NCI-H1694 (cell line): ENCODE measurements at places on chromosomes 5 and 9.

GRCh38 chr5:130541617-130542221 is 623.3 kb downstream of the HINT1 start:
- DNase-seq = no peak

- no peak for DNase-seq
Measured at GRCh38 chr5:179132586-179133355, 72.6 kb downstream of the ZNF354C start.

DNA sequence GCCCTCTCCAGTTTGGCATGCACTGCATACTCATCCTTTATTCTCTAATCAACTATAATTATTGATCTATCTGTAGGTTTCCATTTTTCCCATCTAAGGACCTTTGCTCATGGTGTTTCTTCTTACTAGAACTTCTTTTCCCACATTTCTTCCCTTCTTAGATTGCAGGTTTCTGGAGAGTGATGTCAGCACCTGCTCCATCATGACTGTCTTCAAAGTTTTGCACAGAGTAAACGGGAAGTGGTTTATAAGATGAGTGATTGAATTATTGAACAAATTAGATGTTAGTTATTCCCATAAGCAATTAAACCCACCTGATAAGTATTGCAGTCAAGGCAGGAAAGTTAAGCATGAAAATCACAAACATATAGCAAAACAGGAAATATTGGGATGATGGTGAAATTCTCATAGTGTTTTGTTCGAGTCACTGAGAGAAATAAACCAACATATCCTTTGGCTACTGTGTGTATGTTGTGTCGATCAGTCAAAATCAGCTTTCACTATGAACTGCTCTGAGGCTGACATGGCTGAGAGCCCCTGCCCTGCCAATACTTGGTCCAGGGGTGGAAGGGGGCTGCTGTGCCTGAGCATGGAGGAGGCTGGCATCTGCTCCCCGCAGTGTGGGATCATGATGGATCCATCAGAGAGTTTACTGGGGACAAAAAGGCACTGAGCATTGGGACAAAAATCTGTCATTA is 45.5 kb upstream of the S1PR3 start:
- DNase-seq = no peak

DNA sequence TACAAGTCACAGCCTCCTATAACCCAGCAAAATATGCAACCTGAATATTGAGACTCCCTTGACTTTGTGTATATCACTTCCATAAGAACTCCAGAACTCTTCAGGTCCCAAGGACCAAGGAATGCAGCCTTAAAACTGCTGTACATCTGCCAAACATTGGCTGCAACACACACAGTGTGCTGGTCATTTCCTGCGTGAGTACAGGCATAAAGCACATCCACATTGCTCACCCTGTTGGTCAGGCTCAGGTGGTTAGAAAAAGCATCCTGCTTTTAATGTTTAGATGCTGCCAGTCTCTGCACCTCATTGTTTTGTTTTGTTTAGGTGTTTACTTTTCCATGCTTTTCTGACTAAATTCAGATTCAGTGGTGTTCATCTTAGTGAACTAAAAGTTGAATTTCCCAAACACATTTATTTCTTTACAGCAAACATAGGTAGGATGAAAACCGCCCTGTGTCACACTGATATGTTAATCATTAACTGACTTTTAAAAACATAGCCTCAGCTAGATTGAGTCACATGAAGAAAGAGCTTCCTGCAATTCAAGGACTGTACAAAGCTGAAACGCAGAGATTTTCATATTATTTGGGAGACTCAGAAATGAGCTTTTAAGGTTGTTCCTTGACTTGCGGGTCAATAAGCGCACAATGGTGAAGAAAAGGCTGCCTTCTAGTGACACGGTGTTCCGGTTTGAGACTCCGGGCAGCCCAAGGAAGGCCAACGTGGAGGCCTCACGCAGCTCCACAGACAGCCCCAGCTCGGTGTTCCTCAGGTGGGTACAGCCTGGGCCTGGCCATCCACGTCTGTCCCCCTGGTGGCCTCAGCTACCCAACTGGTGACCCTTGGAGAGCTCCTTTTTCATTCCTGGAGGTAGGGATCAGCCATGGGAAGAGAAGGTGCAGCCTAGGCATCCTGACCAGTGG is 52.2 kb upstream of the GRAMD2B start:
- DNase-seq = no peak

GRCh38 chr9:90099262-90099963 is 494.6 kb downstream of the GADD45G start:
- DNase-seq = peak; percentile 40

DNA sequence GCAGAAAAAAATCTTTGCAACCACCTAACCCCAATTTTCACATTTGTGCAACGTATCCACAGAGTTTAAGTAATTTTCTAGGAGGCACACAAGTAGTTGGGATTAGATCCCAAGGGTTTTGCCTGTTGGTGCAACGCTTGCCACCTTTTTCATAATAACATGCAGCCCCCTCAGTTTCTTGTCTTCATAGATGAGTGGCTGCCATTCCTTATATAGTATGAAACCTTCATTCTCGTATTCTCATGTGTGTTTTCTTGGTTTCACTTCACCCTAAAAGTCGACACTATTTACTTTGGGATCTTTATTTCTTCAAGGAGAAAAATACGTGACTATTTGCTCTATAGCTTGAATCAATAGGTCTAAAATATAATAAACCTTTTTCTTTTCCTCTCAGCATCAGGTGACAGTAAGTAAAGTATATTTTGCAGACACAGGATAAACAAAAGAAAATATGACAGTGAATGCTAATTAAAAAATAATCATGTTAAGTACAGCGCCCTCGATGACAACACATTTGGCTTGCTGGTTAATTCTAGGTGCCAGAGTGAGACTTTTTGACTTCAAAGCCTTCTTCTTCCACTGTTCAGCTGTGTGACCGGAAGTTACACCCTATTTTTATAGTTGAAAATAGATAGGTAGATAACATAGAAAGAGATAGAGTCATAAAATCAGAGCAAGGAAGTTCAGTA is 342.8 kb upstream of the CCNG1 start:
- DNase-seq = no peak

- no peak for DNase-seq
Measured at GRCh38 chr5:39426746-39427105, 1.9 kb upstream of the DAB2 start.

DNA sequence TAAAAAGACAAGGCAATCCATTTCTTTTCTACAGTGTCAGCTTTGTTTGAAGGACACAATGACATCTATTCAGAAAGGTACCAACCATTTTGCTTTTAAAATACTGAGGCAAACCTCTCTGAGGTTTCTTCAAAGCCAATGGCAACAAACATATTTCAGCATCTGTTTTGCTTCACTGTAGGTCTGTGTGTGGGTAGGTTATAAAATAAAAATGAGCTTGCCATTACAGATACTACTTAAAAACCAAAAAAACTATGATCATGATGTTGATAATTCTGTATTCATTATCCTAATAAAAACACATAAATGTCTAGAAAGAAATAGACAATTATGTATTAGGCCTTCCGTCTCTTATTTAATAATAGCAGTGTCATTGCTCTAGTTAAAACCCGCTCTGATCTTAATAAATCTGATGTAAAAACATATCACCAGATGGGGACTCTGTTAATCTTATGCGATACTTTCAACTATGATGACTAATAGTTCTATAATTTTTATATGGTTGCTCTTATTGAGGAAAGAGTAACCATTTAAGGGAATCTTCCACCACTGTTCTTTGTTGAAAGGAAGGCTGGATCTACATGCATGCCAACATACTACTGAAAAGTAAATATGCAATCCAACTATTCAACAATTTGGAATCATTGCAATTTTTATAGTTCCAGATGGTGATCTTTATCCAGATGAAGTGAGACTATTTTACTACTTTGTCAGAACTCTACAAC is 647.2 kb downstream of the PDE4D start:
- DNase-seq = no peak
